ENCODE measurements at places on chromosomes 7 and 10.

GRCh38 chr7:135562720-135563119, 5.0 kb downstream of the NUP205 start:
- no peak for DNase-seq

GRCh38 chr7:22166928-22167327, 190.0 kb downstream of the RAPGEF5 start:
- DNase-seq: no peak

DNA sequence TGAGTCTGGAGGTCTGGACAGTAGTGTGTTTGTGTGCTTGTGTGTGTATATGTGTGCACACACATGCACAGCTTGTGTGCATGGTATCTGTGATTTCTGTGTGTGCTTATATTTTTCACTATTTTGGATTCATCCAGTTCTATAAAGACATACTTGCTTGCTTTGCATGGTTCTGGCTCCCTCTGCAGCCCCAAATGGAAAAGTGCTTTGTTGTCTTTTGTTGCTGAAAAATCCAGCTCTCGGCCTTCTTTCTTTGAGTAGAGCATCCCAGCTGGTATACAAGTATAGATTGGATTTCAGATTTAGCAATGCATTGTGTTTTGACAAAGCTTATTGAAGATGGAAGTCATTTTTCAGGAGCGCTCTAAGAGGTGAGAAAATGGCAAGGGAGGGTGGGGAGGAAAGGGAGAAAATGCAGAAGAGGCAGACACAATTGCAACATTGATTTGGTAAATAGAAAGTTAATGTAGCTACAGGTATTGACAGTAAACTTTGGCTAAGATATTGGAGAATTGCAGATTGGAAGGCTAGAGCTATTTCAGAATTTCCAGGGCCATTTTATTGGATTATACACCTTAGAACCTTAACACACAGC, 333.9 kb downstream of the AUTS2 start:
- no peak for DNase-seq

DNA sequence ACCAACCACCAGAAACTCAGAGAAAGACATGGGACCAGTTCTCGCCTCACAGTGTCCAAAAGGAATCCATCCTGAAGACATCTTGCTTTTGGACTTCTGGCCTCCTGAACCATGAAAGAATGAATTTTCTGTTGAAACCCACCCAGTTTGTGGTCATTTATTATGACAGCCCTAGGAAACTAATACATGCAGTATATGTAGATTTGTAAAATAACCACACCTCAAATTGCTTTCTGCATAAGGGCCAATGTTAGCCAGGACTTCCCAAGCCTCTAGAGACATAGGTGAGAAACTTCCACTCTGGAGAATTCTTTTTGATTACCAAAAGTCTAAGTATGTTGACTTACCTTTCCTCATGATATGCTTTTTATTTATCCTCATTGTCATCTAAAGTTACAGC, 210.5 kb upstream of the SP4 start:
- no peak for DNase-seq

DNA sequence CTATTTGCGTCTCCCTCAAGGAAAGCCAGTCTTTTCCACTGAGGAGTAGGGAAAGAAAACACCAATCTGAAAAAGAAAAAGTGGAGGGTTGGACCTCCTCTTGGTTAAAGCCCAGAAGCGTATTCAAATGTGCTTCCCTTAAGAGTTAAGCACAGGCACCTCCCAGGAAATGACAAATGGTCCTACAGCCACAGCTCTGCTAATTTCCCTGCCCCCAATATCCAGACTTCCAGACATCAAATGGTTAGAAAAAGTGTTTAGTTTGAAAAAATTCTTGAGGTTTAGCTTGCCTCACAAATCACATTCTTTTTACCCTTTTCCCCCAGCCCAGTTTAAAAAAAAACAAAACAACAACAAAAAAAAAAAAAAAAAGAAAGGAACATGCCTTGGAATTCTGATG, 19.0 kb upstream of the COL1A2 start:
- no peak for DNase-seq

DNA sequence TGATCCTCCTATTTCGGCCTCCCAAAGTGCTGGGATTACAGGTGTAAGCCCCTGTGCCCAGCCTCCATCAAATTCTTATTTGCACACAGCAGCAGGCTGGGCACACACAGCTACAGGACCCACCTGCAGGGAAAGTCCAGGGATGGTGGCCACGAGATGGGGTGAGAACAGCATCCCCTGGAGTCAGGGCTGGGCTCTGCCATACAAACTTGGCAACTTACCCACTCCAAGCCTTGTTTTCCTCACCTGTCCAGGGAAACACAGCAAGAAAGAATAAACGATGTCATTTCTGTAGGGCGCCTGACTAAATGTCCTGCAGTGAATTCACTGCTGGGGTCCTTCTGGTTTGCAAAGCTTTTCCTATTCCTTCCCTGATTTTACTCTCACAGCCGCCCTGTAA, 5.5 kb downstream of the MYH16 start:
- DNase-seq: no peak

DNA sequence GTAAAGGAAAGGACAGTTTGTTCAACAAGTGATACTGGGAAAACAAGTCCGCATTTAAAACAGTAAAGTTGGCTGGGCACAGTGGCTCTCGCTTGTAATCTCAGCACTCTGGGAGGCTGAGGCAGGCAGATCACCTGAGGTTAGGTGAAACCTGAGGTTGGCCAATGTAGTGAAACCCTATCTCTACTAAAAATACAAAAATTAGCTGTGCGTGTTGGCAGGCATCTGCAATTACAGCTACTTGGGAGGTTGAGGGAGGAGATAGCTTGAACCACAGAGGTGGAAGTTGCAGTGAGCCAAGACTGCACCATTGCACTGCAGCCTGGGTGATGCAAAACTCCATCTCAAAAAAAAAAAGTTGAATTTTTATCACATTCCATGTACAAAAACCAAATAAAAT, 35.7 kb downstream of the ZNF92 start:
- no peak for DNase-seq

DNA sequence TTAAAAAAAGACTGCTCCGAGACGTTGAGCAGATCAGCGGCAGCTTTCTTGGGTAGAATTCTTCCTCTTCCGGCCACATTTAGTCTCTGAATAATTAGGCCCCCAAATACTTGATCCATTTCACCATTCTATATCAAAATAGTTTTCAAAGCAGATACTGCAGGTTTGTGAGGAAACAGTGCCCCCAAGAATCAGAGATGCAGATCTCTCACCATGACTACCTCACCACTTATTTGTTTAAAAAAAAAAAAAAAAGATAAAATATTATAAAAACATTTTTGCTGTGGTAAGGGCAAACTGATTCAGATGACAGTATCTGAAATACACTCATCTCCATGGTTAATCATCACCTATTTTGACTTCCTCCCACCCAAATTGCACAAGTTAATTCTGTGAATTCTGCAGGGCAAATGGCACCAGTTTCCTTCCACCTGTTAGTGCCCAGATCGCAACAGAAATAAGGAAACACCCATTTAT, 210.4 kb downstream of the FAM107B start:
- DNase-seq: peak; percentile 63

DNA sequence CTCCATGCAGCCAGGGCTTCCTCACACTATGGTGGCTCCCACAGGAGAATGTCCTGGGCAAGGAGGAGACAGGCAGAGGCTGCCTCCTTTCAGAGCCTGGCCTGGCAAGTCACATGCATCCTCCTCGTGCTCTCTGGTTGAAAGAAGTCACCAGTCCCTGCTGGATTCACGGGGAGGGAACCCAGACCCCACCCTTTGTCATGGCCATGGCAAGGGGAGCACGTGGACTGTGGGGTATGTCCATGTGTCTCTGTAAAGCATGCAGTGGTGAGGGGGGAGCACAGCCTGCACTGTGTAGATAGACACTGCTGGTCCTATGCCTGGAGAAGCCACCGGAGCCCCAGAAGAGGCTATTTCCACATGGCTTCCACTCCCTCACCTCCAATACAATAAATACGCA, 225.0 kb downstream of the TCERG1L start:
- no peak for DNase-seq

DNA sequence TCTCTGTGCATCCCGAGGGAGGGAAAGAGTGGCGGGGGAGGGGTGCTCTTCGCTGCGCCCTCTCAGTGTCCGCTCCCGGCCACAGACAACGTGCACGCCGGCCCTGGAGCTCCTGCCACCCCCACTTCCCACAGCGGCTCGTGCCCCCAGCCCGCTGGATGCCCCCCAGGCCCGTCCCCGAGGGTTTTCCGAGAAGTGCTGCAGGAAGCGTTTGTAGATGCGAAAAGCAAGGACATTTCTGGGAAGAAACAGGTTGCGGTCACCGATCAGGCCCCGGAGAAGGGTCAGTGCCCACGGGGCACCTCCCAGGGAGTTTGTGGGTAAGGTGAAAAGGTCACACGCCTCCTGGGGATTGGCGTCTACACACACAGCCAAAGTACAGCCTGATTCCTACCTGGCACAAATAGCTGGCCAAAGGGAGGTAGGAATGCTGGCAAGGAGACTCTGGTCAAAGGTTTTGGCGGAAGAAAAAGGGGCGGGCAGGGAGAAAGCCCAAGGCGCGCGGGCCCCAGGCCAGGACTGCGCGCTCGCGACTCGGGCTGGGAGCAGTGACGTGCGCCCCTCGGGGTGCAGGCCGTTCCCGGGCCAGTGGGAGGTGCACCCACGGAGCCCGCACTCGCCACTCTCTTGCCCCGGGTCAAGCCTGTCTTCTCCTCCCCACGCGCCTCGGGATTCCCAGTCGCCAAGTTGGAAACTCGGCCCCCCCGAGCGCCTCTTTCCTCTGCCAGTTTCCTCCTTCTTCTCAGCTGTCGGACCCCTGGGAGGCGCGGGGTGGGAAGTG, 1.5 kb upstream of the NRP1 start:
- DNase-seq: no peak

- no peak for DNase-seq
Measured at GRCh38 chr7:68925241-68925640, 673.0 kb upstream of the AUTS2 start.

GRCh38 chr7:36840904-36841303, 116.6 kb upstream of the AOAH start:
- DNase-seq: no peak

GRCh38 chr7:157526005-157526912, 189.5 kb downstream of the DNAJB6 start:
- DNase-seq: no peak

DNA sequence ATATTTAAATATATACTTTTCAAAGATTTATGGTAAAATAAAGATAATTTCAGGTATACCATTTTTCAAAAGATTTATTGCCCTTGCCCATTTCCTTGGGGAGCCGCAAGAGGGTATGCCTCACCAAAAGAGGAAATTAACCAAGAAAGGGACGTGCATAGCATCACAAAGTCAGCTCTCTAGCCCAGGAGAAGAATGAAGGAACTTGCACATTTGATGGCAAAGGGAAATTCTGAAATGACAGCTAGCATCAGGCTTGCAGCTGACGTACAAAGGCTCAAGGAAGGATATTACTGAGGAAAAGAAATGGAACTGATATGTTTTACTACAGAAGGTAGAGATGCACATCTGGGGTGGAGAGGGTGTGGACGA, 93.6 kb upstream of the RSU1 start:
- peak; percentile 19 for DNase-seq

DNA sequence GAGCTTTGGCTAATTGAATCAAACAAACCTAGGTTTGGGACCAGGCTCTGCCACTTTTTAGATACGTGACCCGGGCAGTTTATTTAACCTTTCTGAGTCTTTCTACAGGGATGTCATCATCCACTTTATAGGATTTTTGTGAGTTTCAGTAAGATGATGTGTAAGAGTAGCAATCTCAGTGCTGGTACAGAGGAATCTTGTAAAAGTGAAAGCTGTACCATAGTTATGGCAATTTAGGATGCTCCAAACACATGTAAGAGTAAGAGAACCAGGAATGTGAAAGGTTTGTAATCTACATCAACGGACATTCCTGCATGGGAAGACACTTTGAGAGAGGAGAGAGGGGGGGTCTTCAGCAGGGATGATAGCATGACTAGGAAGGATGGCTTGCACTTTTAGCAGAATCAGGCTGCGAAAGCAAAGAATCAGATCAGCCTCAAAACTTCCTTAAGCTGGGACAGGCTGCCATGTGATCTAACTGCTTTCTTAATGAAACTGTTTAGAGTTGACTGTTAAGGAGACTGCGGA, 968 bp downstream of the NOLC1 start:
- DNase-seq: no peak

DNA sequence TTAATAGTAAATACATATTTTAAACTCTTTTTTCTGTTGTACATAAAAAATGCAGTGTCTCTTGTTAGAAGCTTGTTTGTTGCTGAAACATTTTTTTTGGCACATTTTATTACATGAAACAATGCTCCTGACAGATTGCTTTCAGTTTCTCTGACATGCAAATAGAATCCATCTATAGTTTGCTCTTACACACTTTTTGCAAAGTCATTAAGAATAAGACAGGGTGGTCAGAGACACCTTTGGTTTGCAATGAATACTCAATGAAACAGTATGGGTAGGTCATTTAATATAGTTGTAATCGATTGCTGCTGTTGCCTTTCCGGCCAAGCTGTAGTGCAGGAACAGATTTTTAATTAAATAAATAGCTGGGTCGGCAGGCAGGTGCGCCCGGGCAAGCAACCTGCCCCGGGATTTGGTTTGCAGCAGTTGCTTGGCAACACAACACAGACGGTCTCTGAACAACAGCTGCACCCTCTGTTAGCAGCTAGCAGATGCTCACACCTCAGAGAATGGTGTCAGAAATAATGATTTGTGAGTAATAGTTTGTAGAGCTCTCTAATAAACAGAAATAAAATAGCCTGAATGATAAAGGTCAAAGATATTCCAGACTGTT, 115.7 kb upstream of the CACNA2D1 start:
- no peak for DNase-seq

DNA sequence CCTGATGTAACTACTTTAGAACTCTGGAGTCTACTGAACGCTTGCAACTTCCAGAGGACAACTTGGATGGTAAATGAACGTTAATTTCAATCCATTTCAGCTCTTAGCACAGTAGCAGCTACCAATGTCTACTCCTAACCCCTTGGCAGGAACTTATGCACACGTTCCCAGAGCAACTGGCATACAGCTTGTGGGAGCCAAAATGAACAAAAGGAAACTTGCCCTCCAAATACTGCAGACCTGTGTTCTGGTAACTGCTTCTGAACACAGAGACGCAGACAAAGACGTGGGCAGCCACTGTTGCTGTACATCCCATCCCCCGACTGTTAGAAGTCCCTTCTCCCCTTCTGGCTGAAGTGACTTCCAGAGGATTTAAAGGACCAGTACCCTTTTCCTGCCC, 61.3 kb downstream of the XPNPEP1 start:
- no peak for DNase-seq

GRCh38 chr7:81433692-81434331, 336.0 kb downstream of the HGF start:
- no peak for DNase-seq

GRCh38 chr10:22599048-22599561, 115.3 kb downstream of the PIP4K2A start:
- no peak for DNase-seq

DNA sequence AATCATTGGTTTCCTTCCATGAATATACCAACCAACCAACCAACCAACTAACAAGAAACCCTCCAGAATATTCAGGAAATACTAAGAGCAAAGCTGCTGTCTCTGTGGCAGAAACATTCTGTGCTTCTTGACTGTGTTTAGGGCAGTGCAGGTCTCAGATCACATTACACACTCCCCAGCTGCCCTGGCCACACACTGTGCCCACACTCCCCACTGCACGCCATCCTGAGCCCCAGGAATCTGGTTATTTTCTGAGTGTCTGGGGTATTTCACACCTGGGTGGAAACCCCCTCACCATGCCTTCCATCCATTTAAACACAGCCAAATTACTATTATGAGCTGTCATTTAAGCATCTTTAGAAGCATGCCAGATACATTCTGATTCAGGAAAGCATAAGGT, 183.7 kb upstream of the ANK3 start:
- DNase-seq: no peak

GRCh38 chr10:54900584-54900983, 99.6 kb upstream of the PCDH15 start:
- DNase-seq: no peak

GRCh38 chr10:23918090-23918723, 290.7 kb upstream of the KIAA1217 start:
- no peak for DNase-seq

All from CD4-positive, alpha-beta T cell treated with Interleukin-15 for 1 hour (primary cell).